ENCODE measurements at places on chromosomes 11 and 22.

DNA sequence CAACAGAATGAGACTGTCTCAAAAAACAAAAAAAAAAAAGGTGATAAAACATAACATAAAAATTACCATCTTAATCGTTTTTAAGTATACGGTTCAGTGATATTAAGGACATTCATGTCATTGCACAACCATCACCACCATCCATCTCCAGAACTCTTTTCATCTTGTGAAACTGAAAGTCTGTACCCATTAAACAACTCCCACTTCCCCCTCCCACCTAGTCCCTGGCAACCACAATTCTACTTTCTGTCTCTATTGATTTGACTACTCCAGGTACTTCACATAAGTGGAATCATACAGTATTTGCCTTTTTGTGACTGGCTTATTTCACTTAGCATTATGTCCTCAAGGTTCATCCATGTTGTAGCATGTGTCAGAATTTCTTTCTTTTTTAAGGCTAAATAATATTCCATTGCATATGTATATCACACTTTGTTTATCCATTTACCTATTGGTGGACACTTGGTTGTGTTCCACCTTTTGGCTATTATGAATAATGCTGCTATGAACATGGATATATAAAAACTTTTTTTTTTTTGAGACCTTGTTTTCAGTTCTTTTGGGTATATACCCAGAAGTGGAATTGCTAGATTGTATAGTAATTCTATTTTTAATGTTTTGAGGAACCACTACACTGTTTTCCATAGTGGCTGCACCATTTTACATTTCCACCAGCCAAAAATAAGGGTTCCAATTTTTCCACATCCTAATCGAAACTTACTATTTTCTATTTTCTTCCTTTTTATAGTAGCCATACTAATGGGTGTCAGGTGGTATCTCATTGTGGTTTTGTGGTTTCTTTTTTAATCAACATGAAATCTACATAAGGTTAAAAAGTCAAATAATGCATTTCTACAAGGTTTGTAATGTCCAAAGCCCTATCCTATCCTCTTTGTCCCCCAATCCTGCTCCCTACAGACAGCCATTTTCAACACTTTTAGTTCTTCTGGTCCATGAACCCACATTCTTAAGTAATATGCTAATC, 23.4 kb upstream of the PIK3C2A start:
- no peak for DNase-seq

DNA sequence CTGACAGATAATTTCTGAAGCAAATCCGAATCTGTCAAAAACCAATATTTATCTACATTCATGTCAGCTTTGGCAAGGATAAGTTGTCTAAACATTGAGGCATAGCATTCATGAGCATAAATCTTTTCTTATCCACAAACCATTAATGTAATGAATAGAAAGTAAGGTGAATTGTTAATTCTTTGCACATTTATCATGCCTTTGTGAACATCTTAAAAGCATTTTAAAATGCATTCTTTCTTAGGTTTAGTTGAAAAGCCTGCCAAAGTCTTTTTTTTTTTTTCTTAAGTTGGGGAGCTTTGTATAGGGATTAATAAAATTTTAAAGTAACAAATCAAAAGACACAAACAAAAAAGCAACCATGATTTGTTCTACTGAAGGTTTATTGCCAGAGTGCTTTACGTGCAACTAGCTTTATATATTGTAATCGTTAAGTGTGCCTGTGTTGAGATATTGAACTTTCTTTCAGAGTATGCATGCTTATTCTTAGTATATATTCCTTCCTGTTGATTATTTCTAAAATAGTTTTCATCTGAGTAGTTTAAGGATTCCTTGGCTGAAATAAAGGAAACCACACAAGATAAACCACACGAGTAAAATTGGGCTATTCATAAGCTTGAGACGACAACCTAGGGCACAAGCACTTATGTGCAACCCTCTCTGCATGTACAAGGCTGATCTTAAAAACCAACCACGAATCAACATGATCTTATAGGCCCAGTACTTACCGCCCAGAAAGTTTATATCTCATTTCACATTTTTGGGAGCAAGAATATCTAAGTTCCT, 1110.9 kb upstream of the CNTN5 start:
- peak; percentile 32 for DNase-seq

GRCh38 chr22:45359627-45360026, 49.9 kb downstream of the FAM118A start:
- no peak for DNase-seq

- DNase-seq = no peak
These were observed 19.2 kb downstream of the PRR5 start for GRCh38 chr22:44721213-44721612.
